A549 treated with AZD2906 at 1 μM for 4 hours (cell line): ENCODE measurements at places on chromosomes 16 and 17. TPM values are rescaled to one million over a fixed set of nuclear protein-coding genes. Genes with fewer than 3 reads are reported as not detected.

The CFAP119 gene
- 4.5 to 9.0 TPM (median 8.0 TPM) in 5 replicates for total RNA-seq

The KRT28 gene
- total RNA-seq: not detected in 5 replicates

The SCARF1 gene
- total RNA-seq: 0.19 to 0.43 TPM (median 0.23 TPM) in 5 replicates

The CACNG5 gene
- not detected in 5 replicates for total RNA-seq

The GALR2 gene
- total RNA-seq: 1.1 to 2.1 TPM (median 1.7 TPM) in 5 replicates

The GPRC5B gene
- 36.5 to 44.6 TPM (median 41.3 TPM) in 5 replicates for total RNA-seq

The ZG16 gene
- total RNA-seq: not detected in 5 replicates

The HOXB6 gene
- 3.5 to 5.2 TPM (median 4.3 TPM) in 5 replicates for total RNA-seq

The C16orf46 gene
- 0.37 to 1.2 TPM (median 0.80 TPM) in 5 replicates for total RNA-seq

The MLKL gene
- 39.2 to 45.0 TPM (median 41.1 TPM) in 5 replicates for total RNA-seq

The TNS4 gene
- total RNA-seq: 188 to 253 TPM (median 228 TPM) in 5 replicates

The TLCD3A gene
- 52.0 to 58.2 TPM (median 57.0 TPM) in 5 replicates for total RNA-seq

The KRT40 gene
- total RNA-seq: not detected in 5 replicates

The CEP131 gene
- total RNA-seq: 6.5 to 9.7 TPM (median 8.0 TPM) in 5 replicates

The OTOP3 gene
- not detected in 5 replicates for total RNA-seq

The CDRT4 gene
- 0.22 to 1.0 TPM (median 0.29 TPM) in 5 replicates for total RNA-seq

The CD300LB gene
- 0.05 to 0.14 TPM (median 0.05 TPM) in 4 of 5 replicates, not detected in the other for total RNA-seq

The EZH1 gene
- 8.9 to 13.0 TPM (median 11.9 TPM) in 5 replicates for total RNA-seq

The KCNJ12 gene
- total RNA-seq: 1.5 to 1.8 TPM (median 1.7 TPM) in 5 replicates

The NLE1 gene
- total RNA-seq: 29.4 to 36.6 TPM (median 34.6 TPM) in 5 replicates

The TMEM88 gene
- 0.20 to 0.89 TPM (median 0.71 TPM) in 5 replicates for total RNA-seq

The TBC1D3B gene
- 1.8 to 3.6 TPM (median 3.1 TPM) in 5 replicates for total RNA-seq

The SOX9 gene
- 8.9 to 10.8 TPM (median 9.9 TPM) in 5 replicates for total RNA-seq

The MT1H gene
- total RNA-seq: not detected in 5 replicates

The YBX2 gene
- total RNA-seq: 0.37 to 0.68 TPM (median 0.53 TPM) in 5 replicates

The PDIA2 gene
- total RNA-seq: 0.15 to 0.50 TPM (median 0.31 TPM) in 5 replicates

The CCP110 gene
- 6.2 to 8.6 TPM (median 7.5 TPM) in 5 replicates for total RNA-seq

The ABCA10 gene
- total RNA-seq: 0.08 to 0.24 TPM (median 0.12 TPM) in 5 replicates

The CA7 gene
- total RNA-seq: 0.05 to 0.06 TPM (median 0.06 TPM) in 3 of 5 replicates, not detected in the others

The KRT36 gene
- 0.05 TPM in 1 of 5 replicates, not detected in the others for total RNA-seq

The KRT222 gene
- 0.30 to 0.57 TPM (median 0.40 TPM) in 5 replicates for total RNA-seq

The GFER gene
- total RNA-seq: 23.0 to 44.4 TPM (median 40.1 TPM) in 5 replicates

The FAM222B gene
- 37.5 to 44.3 TPM (median 41.1 TPM) in 5 replicates for total RNA-seq

The PCYT2 gene
- total RNA-seq: 14.1 to 18.1 TPM (median 16.6 TPM) in 5 replicates

The WNK4 gene
- total RNA-seq: 0.91 to 1.6 TPM (median 1.2 TPM) in 5 replicates

The SHISA9 gene
- 0.02 to 0.14 TPM (median 0.06 TPM) in 5 replicates for total RNA-seq

The CDH16 gene
- total RNA-seq: 7.0 to 10.5 TPM (median 9.9 TPM) in 5 replicates

The CCL4L2 gene
- not detected in 5 replicates for total RNA-seq

The TMEM98 gene
- 43.1 to 48.7 TPM (median 48.4 TPM) in 5 replicates for total RNA-seq

The RNF222 gene
- total RNA-seq: not detected in 5 replicates

The CMTM2 gene
- not detected in 5 replicates for total RNA-seq

The PYY gene
- 0.08 TPM in 1 of 5 replicates, not detected in the others for total RNA-seq

The HOXB7 gene
- total RNA-seq: 29.4 to 32.5 TPM (median 32.2 TPM) in 5 replicates

The TPSD1 gene
- total RNA-seq: not detected in 5 replicates

The LGALS9B gene
- not detected in 5 replicates for total RNA-seq
